Stimulated activated CD8-positive, alpha-beta memory T cell treated with anti-CD3 and anti-CD28 coated beads, Interleukin-12 subunit alpha, Interleukin-12 subunit beta, amount 100 ng/mL, for 4 hours (primary cell): ENCODE measurements at places on chromosomes 3 and 15.

GRCh38 chr3:138412821-138413551 is 21.4 kb upstream of the ESYT3 start:
- no peak for DNase-seq

GRCh38 chr3:42778644-42779043 is 5.6 kb upstream of the CCDC13 start:
- no peak for DNase-seq

GRCh38 chr3:177724020-177724638 is 526.8 kb upstream of the TBL1XR1 start:
- no peak for DNase-seq

DNA sequence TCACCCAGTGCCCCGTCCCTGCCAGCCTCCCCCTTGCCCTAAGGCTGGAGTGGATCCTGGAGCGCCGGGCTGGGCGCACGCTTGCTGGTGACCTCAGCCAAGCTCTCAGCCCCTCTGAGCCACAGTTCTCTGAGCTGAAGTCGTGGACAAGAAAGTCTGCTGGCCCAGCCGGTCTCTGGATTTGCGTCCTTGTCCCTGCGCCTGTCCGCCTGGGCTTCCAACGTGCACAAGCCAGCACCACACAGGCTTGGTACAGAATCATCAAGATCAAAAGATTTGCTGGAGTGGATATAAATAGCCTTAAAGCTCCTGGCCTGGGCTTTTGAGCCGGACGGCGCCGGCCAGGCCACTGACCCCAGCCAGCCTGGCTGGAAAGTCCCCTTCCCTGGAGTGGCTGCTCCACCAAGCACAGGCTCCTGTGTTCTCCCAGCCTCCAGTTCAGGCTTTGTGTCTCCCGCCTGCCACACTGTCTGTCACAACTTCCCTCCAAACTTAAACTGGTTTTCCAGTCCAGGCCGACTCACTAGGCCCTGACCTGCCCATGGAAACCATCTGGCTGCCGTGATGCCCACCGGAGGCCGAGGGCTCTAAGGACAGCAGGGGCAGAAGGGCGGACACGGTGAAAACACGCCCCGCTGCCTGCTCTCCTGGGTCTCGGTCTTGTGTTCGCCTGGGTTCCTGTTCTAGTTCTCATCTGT is 156.2 kb downstream of the NUP210 start:
- DNase-seq = no peak

DNA sequence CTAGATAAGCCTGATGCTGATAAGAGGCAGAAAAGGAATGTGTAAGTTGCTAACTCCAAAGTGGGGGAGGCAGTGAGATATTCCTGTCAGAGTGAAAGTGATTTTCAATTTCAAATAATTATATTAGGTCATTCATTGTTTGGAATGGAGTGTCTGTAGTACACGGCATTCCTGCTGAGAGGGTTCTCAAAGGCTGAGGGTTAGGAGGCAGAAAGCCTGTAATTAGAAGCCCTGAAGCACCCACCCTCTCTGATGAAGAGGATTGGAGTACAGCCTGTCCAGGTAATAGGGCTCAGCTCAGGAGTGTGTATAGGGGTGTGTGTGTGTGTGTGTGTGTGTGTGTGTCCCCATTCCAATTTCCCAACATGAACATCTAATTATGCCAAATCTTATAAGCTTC is 486.8 kb downstream of the MAGI1 start:
- DNase-seq = no peak

GRCh38 chr15:67190813-67191212 is 63.6 kb downstream of the AAGAB start:
- no peak for DNase-seq

- DNase-seq = no peak
Observed at GRCh38 chr3:85255949-85256348, 297.2 kb downstream of the CADM2 start.

DNA sequence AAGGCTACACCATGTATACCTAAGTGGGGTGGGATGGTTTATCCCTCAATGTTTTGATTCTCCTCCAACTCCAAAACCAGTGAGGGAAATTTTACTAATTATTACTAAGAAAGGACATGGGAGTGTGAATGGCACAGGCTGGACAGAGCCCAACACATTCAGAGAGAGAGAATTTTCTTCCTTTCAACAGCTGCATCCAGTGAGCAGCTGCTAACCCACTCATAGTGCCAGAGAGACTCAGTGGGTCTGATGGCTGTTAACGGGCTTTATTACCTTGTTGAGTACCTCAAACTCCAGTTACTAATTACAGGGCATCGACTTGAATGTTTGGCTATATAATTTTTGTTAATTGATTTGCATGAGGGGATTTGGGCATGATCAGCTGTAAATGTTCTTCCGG is 75.8 kb downstream of the RORA start:
- DNase-seq = no peak

- DNase-seq = no peak
Observed at GRCh38 chr3:197854596-197855343, 63.7 kb downstream of the LRCH3 start.

GRCh38 chr3:10205451-10206165 is 40.9 kb downstream of the IRAK2 start:
- DNase-seq = no peak

DNA sequence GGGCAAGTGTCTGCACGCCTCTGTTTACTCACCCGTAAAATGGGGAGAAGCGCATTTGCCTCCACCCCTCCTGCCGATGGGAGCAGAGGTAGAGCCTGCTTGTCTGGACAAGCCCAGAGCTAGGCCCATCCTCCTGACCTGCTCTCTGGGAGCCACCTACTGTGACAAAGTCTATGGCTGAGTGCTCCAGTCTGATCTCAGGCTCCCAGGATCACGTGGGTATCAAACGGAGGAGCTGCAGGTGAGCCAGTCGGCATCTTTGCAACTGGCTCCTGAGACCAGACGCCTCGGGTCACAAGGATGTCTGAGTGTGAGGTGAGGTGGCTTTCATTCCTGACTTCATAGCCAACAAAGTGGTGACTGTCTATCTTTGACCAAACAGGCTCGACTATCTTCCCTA is 2.1 kb upstream of the ALDH1A3 start:
- no peak for DNase-seq

DNA sequence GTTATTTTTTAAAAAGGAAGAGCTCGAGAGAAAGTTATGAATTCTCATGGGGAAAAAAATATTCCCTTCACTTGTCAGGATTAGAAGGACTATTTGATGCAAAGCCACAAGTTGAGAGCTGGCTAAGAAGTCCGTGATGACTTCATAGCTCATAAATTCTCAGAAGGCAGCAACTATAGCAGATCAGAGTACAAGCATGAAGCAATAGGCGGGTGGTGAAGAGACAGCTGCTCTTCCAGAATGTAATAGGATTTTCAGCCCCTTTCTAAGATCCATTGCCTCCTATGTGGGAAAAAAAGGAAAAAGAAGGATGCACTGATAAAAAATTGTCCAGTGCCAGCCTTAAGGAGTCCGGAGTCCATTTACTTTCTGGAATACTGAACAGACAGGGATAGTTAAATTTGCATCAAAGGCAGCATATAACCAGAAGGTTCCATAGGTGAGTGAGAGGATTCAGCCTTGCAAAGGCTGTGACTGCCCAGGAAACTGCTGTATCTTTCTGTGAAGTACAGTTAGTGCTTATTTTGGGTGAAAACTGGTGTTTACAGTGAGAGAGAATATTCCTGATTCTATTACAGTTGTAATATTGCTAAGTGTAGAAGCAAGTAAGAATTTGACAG is 929.5 kb upstream of the ALCAM start:
- no peak for DNase-seq

GRCh38 chr15:100602823-100603393 is 519 bp downstream of the ASB7 start:
- no peak for DNase-seq

GRCh38 chr3:53956586-53956985 is 64.9 kb upstream of the SELENOK start:
- no peak for DNase-seq

GRCh38 chr3:194471863-194472262 is 14.9 kb downstream of the ATP13A3 start:
- DNase-seq = no peak

- DNase-seq = no peak
Observed at GRCh38 chr15:61155741-61156700, 73.1 kb downstream of the RORA start.

DNA sequence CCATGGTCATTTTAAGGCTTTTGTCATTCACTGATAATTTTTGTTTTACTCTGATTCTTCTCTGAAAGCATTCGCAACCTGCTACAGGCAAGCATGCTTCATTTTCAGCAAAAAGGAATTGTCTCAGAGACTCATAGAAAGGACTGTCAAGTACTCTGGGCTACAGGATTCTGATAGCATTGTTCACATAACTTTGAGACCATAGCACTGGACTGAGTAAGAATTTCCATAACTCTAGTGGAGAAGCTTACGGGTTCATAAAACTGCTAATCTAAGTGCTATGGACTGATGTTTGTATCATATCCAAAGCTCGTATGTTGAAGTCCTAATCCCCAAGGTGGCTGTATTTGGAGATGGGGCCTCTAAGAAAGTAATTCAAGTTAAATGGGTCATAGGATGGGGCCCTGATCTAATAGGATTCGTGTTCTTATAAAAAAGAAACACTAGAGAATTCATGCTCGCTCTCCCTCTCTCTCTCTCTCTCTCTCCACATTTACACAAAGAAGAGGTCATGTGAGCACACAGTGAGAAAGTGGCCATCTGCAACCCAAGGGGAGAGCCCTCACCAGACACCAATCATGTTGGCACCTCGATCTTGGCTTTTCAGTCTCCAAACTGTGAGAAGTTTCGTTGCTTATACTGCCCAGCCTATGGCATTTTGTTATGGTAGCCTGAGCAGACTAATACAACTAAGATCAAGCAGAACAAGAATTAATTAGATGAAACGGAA is 60.4 kb downstream of the CRYGS start:
- DNase-seq = no peak
